ENCODE measurements at places on chromosomes 7 and 10. TPM values are rescaled to one million over a fixed set of nuclear protein-coding genes. Genes with fewer than 3 reads are reported as not detected.

The SPDYE8 gene
- not detected for total RNA-seq

The HOXA13 gene
- not detected for total RNA-seq

The LYZL1 gene
- not detected for total RNA-seq

The OGDH gene
- total RNA-seq: 68.1 TPM

The GUSB gene
- 13.4 TPM for total RNA-seq

The NPC1L1 gene
- 1.6 TPM for total RNA-seq

The MGAM2 gene
- 1.2 TPM for total RNA-seq

The MDH2 gene
- total RNA-seq: 41.1 TPM

The NPTX2 gene
- total RNA-seq: 11.1 TPM

The STRIP2 gene
- total RNA-seq: 2.0 TPM

The ANKRD1 gene
- not detected for total RNA-seq

The METTL27 gene
- 3.0 TPM for total RNA-seq

The NRBF2 gene
- total RNA-seq: 17.1 TPM

The CALML3 gene
- total RNA-seq: not detected

The CYP26C1 gene
- not detected for total RNA-seq

The BMPR1A gene
- 35.3 TPM for total RNA-seq

The TMEM184A gene
- total RNA-seq: 99.4 TPM

The FAM241B gene
- total RNA-seq: 0.58 TPM

The CAV1 gene
- 719 TPM for total RNA-seq

The LRRC17 gene
- total RNA-seq: not detected

The SRPK2 gene
- total RNA-seq: 27.5 TPM

The INA gene
- not detected for total RNA-seq

The SLC13A1 gene
- total RNA-seq: not detected

The SIRT1 gene
- total RNA-seq: 17.4 TPM

The RAPGEF5 gene
- total RNA-seq: 3.6 TPM

The NPY gene
- total RNA-seq: 2.9 TPM

The P4HA1 gene
- 68.3 TPM for total RNA-seq

All from stomach (tissue), 19 donors.